Stromal cell of bone marrow (primary cell): ENCODE measurements at places on chromosomes 4 and X.

DNA sequence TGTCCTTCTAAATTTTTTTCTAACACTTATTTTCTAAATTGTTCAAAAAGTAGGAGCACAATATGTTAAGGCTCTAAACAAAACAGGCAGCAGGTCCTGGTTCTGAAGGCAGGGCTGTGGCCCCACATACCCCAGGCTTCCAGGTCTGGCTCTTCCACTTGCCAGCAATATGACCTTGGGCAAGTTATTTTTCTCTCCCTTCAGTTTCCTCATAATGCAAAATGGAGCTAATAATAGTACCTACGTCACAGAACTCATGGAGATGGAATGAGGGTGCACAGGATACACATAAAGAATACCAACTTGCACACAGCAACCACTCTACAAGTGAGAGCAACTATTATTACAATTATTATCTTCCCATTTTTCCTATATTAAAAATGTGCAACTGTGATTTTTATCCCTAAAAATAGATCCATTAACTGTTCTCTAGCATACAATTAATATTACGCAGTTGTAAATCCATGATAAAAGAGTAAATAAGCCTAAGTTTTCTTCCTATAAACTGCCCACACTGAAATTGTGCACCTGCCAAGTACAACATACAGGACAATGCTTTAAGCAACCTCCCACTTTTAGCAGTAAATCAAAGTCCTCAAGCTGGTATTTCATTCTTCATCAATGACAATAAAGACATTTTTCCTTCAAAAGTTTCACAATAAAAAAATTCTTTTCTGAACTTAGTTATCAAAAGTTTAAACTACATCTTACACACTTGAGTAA lies 27.0 kb downstream of the OTUD4 start:
- DNase-seq, result no peak

DNA sequence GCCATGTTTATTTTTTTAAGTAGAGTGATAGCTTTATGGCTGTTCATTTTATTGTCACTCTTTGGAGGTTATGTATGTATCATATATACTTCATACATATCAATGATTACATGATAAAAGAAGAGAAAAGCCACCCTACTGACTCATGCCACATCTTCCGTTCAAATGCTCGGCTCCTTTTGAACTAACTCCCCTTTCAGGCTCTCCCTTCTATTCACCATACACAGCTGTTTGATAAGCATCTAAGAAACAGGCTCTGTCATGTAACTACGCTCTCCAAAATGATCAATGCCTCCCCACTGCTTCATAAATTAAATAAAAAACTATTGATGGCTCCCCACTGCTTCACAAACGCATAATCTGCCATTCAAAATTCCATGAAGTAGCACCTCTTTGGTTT lies 89.4 kb downstream of the SEL1L3 start:
- DNase-seq, result no peak

DNA sequence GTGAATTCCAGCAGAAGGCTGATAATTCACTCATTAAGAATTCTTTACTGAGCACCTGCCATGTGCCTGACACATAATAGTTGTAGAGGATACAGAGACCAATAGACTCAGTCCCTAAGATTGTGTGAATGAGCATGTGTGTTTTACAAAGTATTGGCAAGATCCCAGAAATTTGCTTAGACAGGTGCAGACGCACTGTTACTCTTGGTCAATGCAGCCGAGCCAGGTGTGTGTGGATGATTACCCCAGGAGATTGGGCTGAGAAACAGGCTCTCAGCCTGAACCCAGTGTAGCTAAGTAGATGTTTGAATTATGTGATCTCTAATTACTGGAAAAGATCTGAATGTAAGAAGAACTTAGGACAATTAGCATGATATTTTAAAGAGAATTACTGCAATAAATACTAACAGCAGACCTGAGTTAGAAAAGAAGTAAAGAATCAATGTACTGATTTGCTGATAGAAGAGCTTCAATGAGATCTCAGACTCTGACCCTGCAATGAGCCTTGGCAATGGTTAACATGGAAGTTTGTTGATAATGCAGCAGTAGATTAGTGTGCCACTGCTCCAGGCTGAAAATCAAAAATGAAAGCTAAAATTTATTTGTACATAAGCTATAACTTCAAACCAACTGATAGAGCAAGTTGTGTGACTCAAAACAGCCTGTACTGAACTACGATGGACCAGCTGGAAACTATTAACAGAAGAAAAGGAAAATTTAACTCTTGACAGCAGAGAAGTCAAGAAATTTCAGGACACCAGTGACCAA lies 32.2 kb upstream of the NDST4 start:
- DNase-seq, result no peak

DNA sequence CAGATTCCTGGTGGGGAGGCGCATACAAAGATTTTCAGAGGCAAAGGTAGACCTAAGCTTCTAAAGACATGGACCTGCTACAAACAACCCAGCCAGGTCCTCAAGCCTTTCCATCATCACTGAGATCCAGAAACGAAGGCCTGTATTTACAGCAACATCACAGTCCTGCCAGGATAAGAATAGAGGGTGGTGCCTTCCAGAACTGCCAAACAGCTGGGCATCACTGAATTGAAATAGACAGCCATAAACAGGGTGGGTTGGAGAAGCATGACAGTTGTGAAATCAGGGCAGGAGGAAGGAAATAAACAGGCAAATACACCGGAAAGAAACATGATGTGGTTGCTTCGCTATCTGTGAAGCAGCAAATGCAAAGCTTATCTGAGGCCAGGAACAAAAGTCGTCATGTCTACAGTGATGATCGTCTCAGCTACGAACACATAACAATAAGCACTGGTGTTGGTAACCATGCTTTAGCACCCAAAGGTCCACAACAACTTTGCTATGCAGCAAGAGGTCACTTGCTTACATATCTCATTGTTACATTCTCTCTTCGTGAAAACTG lies 6.7 kb upstream of the TMEM154 start:
- no peak for DNase-seq

DNA sequence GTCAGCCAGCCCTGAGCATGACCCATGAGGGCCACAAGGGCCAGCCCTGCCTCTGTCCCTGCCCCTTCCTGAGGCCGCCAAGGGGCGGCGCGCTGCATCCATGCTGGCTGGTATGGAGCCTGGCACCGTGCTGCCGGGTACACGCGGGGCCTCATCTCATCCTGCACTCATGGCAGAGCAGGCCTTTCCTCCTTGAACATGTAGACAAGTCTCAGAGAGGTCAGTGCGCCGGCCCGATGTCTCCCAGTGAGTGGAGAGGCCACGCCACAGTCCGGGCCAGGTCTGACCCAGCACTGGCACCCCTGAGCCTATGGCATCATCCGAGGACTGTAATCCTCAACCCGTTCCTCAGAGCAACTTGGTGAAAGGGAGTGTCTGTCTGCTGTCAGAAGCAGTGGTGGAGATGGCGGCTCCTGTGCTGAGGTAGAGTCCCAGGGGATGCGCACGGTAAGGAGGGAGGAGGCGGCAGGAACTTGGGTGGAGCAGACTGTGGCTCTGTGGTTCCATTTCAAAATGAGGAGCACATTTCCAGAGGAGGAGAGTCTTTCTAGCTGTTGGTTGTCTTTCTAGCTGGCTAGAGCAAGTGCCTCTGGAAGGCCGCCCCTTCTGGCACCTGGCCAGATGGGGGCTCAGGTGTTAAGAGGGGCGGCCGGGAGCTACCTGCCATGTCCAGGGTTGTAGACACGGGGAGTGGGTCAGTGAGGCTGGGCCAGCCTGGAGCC lies 32.8 kb downstream of the TRMT44 start:
- DNase-seq, result no peak
